AG20443 (cell line): ENCODE measurements at places on chromosomes 5 and 9.

DNA sequence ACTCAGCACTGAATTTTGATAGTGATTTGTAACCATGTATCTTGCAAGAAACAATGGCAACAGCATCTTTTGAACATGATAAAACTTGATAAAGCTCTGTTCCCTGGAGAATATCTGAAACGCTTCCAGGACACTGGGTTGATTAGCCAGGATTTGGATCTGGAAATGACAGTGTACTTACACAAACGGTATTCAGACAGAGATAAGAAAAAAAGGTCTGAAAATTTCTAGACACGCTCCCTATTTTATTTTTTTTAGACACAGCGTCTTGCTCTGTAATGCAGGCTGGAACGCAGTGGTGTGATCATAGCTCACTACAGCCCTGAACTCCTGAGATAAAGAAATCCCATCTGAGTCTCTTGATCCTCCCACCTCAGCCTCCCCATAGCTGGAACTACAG lies 109.0 kb downstream of the GNAQ start:
- DNase-seq: no peak

- DNase-seq: no peak
These were observed 31.8 kb upstream of the LMX1B start for GRCh38 chr9:126581893-126582292.

DNA sequence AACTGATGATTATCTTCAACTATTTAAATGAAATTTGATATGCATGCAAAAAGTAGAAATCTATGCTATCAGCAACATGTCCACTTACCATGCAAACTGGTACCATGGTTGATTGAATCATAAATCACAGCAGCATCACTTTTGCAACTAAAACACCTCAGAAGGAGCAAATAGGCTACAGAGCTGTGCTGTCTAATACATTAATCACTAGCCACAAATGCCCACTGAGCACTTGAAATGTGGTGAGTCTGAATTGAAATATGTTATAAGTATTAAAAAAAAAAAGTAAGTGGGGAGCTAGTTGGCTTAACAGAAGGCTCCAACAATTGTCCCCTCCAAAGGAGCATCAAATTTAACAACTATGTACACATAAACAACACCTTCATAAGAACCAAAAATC lies 112.5 kb downstream of the FAM114A2 start:
- no peak for DNase-seq

DNA sequence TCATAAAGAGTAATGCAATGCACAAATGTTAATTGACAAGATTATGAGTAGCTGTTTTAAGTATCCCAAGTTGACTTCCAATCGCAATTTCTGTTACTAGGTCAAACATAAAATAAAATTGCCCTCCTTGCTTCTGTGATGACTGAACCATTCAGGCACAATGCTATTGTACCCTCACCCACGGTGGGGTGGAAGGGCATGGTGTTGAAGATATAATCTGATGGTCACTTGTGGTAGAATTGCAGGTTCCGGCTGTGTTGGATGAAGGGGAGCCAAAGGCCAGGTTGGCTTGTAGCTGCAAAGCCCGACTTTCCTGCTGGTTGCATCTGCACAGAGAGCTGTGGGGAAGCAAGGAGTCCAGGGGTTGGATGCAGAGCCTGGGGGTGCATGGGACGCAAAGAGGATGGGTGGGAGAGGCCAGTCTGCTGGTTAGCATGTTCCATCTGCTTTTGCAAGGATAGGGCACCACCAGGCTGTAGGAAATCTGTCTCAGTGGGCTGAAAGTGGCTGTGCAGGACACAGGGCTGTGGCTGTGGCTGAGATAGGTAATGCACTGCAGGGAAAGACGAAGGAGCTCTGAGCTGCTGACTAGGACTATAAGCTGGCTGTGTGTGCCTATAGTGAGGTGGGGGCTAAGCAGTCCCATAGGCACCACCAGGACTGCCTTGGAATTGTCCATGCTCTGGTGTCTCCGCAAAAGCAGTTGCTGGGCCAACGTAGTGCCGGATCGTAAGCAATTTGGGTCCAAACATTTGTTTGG lies 31.5 kb upstream of the PUM3 start:
- no peak for DNase-seq

- DNase-seq: no peak
These were observed 60.3 kb downstream of the ZNF354C start for GRCh38 chr5:179120421-179120861.

DNA sequence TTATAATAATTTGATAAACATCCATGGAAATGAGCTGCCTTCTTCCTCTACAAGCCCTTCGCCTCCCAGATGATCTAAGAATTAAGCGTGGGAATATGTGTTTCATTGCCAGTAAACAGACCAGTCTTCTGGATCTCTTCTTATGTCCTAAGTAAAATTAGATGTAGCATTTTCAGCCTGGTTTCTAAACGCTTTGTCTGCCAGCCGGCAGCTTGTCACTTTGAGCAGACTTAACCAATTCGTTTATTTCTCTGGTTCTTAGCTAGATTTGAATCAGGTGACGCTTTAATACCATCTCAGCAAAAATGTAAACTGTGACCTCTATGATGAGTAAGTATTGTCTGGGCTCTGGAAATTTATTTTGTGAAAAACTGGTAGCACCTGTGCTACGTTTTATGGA lies 380.6 kb upstream of the NUDT12 start:
- DNase-seq: no peak

DNA sequence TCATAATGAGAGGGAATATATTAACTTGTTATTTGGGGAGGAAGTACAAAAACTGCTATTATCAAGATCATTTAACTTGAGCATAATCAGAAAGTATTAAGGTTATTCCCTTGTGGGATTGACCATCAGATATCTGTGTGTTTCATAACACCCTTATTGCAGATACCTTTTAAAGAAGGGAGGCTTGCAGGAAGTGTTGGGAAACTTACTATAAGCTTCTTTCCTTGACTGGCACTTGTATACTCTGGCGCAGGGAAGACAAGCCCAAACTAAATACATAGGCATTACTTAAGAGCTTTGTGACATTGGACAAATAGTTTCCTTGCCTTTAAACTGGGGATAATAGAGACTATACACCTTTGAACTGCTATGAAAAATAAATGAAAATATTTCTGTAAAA lies 50.9 kb downstream of the PIK3R1 start:
- DNase-seq: no peak

GRCh38 chr9:81002242-81002641 lies 687.1 kb downstream of the TLE1 start:
- no peak for DNase-seq

DNA sequence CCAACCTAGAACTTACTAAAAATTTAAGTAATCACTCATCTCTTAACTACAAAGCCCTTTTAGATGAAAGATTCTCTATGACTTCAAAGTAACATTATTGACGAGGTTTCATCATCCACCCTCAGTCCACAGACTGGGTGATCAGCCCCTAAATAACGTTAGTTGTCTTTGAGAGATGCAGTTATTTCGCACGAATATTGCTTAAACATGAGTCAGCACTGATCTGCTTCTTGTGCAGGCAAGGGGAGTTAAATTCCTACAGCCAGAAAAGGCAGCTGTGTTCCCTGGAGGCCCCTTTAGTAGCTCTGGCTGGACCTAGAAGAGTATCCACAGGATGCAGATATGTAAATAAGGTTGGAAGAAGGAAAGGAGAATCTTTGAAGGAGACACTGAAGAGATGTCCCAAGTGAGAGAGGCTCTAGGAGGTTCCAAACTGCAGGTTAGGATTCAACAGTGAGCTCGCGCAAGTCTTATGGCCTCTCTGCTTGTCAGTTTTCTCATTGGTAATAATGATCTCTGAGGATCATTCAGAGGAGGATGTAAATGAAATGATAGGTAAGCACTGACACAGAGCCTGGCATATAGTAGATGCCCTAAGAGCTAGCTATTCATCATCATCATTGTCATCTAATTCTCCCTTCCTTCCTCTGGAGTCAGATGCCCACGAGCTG lies 122.2 kb upstream of the MAN2A1 start:
- DNase-seq: peak; percentile 37

- DNase-seq: no peak
These were observed 56.0 kb downstream of the ZNF510 start for GRCh38 chr9:96721731-96722429.
